ENCODE measurements at places on chromosomes 16 and 17. TPM values are rescaled to one million over a fixed set of nuclear protein-coding genes. Genes with fewer than 3 reads are reported as not detected.

GRCh38 chr16:54098247-54098646, 188.3 kb downstream of the IRX3 start:
- no peak for DNase-seq

- no peak for DNase-seq
Observed at GRCh38 chr16:56679818-56680217, 2.5 kb upstream of the MT1X start.

The KREMEN2 gene
- not detected for total RNA-seq

DNA sequence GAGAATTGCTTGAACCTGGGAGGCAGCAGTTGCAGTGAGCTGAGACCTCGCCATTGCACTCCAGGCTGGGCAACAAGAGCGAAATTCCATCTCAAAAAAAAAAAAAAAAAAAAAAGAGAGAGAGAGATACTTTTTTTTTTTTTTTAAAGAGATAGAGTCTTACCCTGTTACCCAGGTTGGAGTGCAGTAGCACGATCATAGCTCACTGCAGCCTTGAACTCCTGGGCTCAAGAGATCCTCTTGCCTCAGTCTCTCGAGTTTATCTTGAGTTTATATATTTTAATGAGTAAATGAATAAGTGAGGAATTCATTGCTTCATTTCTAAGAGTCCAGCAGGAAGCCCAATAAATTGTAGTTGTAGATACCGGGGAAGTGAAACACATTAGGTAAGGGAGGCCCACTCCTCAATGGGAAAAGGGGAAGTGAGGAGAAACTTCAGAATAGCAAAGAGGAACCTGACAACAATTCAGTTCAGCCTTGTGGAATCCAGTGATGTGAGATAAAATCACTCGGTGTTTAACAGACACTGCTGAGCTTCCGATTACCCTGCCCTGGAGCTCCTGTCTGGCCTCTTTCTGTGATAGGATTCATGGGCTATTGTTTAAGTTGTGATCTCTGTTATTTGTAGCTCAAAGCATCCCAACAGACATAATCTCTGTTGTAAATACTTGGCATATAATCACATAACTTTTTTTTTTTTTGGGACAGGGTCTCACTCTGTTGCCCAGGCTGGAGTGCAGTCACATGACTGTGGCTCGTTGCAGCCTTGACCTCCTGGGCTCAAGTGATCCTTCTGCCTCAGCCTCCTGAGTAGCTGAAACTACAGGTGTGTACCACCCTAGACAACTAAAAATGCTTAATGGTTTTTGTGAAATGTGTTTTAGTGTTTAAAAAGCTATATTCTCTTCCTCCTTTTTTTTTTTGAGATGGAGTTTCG, 15.8 kb upstream of the ITGAM start:
- DNase-seq = no peak

Measured in activated CD8-positive, alpha-beta T cell treated with anti-CD3 and anti-CD28 coated beads, Interleukin-2, amount 10 ng/mL, durations not matched to agents 7 days and 5 days (primary cell).